Activated CD4-positive, alpha-beta T cell treated with anti-CD3 and anti-CD28 coated beads for 48 hours (primary cell): ENCODE measurements at places on chromosomes 2 and 18.

DNA sequence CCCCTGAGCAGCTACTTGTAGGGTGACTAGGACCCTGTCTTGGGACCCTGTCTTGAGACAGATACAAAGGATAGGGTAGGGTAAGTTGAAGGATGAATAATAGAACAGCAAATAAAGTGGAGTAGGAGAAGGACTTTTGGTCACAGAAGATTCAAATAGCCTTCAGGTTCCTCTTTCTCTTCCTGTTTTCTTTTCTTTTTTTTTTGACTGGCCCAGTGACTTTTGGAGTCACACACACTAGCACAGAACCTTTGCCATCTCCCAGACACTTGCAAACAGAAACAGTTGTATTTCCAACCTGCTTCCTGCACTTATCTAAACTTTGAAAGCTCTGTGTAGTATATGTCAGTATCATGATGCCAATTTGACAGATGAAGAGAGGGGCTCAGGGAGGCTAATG is 108.2 kb downstream of the TDRD15 start:
- no peak for DNase-seq

DNA sequence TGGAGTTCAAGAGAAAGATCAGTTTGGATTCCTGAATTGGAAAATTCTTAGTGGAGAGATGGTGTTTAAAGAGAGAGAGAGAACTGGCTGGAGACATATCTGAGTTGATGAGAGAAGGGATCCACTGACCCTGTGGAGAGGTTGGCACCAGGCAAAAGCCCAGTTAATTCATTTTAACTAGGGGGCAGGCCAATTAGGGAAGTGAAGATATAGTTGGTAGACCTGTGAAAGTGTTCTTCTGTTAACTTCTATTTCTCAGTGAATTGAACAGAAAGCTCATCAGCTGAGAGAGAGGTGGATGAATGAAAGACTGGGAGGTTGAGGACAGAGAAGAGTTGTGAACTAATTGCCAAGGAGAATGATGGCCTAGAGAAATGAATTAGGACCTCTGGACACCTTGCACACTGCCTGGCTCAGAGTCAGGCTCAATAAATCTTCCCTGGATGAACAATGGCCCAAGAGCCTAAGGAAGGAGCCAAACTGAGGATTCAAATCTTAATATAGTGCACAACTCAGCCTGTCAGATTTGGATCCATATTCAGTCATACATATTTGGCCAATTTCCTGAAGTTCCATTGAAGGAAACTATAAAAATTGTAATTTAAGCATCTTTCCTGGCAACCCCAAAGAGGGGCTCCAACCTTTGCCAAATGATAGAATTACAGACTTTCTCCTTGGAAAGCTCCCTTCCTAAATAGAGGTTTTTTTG is 82.2 kb upstream of the RMDN2 start:
- no peak for DNase-seq

DNA sequence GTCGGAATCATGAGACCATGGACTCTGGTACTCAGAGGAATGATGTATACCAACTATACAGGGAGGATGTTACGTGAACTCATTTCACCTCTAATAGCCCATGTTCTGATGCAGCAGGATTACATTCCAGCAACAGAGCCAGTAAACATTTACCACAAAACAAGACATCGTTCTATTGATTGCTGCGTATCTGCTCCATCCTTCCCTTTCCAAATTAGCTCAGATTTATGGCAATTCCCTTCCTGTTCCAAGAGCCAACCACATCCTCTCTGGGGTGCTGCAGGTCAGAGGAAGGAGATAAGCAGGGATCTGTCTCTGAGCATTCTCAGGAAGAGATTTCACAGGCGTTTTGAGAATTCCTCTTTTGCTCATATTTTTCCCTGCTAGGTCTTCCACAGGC is 98.3 kb downstream of the KLF7 start:
- DNase-seq, result no peak

GRCh38 chr2:201058914-201059313 is 12.6 kb downstream of the HYCC2 start:
- no peak for DNase-seq

- DNase-seq, result no peak
Measured at GRCh38 chr2:219404954-219405353, 13.2 kb upstream of the DES start.

DNA sequence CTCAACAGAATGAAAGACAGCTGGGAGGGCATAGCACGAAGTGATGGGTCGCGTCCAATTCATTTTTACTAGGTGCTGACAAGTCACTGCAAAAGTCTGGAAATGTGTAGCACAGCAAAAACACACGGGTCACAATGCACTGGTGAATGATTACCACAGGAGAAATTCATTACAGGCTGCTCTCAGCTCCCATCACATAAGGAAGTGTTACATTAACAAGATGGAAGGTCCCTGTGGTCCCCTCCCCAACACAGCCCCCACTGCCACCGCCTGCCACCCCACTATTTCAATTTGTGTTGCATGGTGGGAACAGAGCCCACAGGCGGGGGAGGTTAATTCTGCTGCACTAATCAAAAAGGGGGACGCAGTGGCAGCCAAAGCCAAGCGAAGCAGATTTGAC is 122.8 kb downstream of the NRP2 start:
- DNase-seq, result no peak

- DNase-seq, result no peak
Measured at GRCh38 chr18:40529478-40529877, 1425.6 kb upstream of the PIK3C3 start.

DNA sequence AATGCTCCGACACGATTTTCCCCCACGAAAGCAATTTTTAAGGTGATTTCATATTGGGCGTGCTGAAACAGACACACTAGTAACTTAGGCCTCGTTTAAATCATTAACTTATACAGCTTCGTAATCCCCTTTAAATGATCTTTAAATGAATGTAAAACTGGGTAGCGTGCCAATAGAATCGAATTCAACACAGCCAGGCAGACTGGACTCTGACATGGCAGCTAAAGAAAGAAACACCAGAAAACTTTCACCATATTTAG is 2.4 kb upstream of the ID2 start:
- no peak for DNase-seq

GRCh38 chr2:171512014-171512413 is 10.3 kb upstream of the CYBRD1 start:
- no peak for DNase-seq
